ENCODE measurements at places on chromosomes 3 and 15. TPM values are rescaled to one million over a fixed set of nuclear protein-coding genes. Genes with fewer than 3 reads are reported as not detected.

Gene C2CD4A
- 1.8 TPM for total RNA-seq

GRCh38 chr3:86257955-86258641 lies 732.9 kb downstream of the VGLL3 start:
- DNase-seq, result no peak
- H3K36me3 ChIP-seq, result no peaks in the 10 kb centered on the region
- H3K4me3 ChIP-seq, result no peak overlapping the region
- H3K27ac ChIP-seq, result no peak overlapping the region

DNA sequence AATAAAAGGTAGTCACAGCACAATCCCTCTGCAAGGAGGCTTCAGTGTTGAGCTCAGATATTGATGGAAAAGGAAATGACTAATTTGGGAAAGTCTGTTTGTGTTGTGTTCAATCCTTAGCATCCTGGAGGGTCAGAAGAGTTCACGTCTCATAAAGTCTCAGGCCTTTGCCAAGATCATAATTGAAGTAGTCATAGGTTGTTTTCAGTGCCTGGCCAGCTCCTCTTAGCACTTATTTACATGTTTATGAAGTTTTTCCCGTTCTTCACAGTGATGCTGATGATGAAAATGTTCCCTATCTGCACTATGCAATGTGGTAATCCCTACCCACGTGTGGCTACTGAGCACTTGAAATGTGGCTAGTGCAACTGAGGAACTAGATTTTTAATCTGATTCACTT lies 61.6 kb upstream of the TGFBR2 start:
- no peak overlapping the region for H3K4me3 ChIP-seq
- peaks cover 23% of the 10 kb centered on the region for H3K4me1 ChIP-seq
- DNase-seq, result no peak
- no peaks in the 10 kb centered on the region for H3K36me3 ChIP-seq
- H3K27me3 ChIP-seq, result no peaks in the 10 kb centered on the region

- peak; percentile 64 for DNase-seq
- peak within 1 kb of the TSS; percentile 82 for H3K4me3 ChIP-seq
- no peaks in the 10 kb centered on the region for H3K36me3 ChIP-seq
- H3K27me3 ChIP-seq, result peaks cover 11% of the 10 kb centered on the region
- H3K4me1 ChIP-seq, result peaks cover 9% of the 10 kb centered on the region
- no peak within 1 kb of the TSS for H3K27ac ChIP-seq
These were observed at the start of gene ANKDD1A for GRCh38 chr15:64911311-64912186. Gene ANKDD1A, plus strand, starts transcription at chr15:64911902. Its CDS starts 29 bp downstream, at chr15:64911931.

- H3K36me3 ChIP-seq, result peaks cover 9% of the 10 kb centered on the region
- no peak overlapping the region for H3K4me3 ChIP-seq
- no peak for DNase-seq
- H3K27me3 ChIP-seq, result no peaks in the 10 kb centered on the region
- H3K4me1 ChIP-seq, result no peaks in the 10 kb centered on the region
These were observed 9.0 kb upstream of the GSK3B start for GRCh38 chr3:120103276-120103675.

Gene POC1A
- total RNA-seq, result 39.0 TPM

Gene VILL
- 12.5 TPM for total RNA-seq

- H3K27me3 ChIP-seq, result peaks cover 4% of the 10 kb centered on the region
- H3K27ac ChIP-seq, result no peak overlapping the region
- H3K4me1 ChIP-seq, result no peaks in the 10 kb centered on the region
- no peaks in the 10 kb centered on the region for H3K36me3 ChIP-seq
These were observed 185.3 kb downstream of the TJP1 start for GRCh38 chr15:29636921-29637320.

GRCh38 chr3:151398895-151399294 lies 14.3 kb upstream of the P2RY12 start:
- no peak overlapping the region for H3K27ac ChIP-seq
- H3K4me1 ChIP-seq, result no peaks in the 10 kb centered on the region
- no peaks in the 10 kb centered on the region for H3K36me3 ChIP-seq
- no peak for DNase-seq
- H3K4me3 ChIP-seq, result no peak overlapping the region

Gene CSPG4
- not detected for total RNA-seq

GRCh38 chr15:67133026-67133425 lies 67.6 kb downstream of the SMAD3 start:
- H3K4me1 ChIP-seq, result peaks cover 99% of the 10 kb centered on the region
- H3K4me3 ChIP-seq, result peak overlapping the region; percentile 95
- no peak for DNase-seq
- H3K27me3 ChIP-seq, result no peaks in the 10 kb centered on the region

Gene IL16
- 50.9 TPM for total RNA-seq

DNA sequence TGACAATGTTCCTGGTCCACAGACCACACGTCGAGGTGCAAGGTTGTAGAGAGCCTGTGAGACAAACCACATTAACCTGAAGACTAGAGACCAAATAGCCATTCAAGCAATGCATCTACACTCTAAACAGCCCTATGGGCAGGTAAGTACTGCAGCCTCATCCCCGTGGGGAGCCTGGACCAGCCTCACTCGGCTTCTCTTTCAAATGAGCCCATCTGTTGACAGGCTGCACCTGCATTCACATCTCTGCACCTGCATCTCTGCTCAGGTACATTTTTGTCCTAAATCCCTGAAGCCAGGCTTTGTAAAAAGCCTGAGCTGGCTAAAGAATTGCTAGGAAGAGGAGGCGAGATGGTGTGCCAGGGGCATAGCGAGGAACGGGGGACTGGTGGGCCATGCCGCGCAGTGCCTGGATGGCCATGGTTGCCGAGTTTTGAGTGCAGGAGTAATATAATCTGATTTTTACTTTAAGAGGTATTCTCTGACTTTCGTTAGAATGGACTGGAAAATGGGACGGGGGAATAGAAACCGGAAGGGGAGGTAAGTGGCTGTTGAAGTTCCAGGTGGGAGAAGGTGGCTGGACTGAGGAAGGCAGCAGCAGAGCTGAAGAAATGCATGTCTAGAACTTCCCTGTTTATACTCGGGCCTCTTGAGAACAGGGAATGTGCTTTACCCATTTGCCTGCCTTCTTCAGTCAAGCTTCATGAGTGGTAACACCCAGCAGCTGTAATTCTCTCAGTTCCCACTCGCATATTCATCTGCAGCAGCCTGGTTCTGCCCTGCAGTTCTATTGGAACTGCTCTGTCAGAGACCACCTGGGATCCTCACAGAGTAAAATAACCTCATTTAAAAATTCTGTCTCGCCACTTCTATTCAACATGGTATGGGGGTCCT lies 226.4 kb downstream of the OPA1 start:
- no peak for DNase-seq
- no peak overlapping the region for H3K4me3 ChIP-seq
- no peak overlapping the region for H3K27ac ChIP-seq
- H3K27me3 ChIP-seq, result peaks cover 23% of the 10 kb centered on the region
- H3K4me1 ChIP-seq, result no peaks in the 10 kb centered on the region

- H3K27me3 ChIP-seq, result peaks cover 18% of the 10 kb centered on the region
- H3K4me1 ChIP-seq, result peaks cover 16% of the 10 kb centered on the region
- no peak within 1 kb of the TSS for H3K27ac ChIP-seq
- H3K36me3 ChIP-seq, result no peaks in the 10 kb centered on the region
These were observed at the start of gene DAZL for GRCh38 chr3:16604887-16605602. Gene DAZL, minus strand, starts transcription at chr3:16605423. Its CDS starts 218 bp downstream, at chr3:16605205.

- H3K4me1 ChIP-seq, result peaks cover 7% of the 10 kb centered on the region
- no peaks in the 10 kb centered on the region for H3K27me3 ChIP-seq
- peaks cover 6% of the 10 kb centered on the region for H3K36me3 ChIP-seq
- DNase-seq, result no peak
These were observed 57.7 kb downstream of the PXYLP1 start for GRCh38 chr3:141289228-141289772.

- DNase-seq, result peak; percentile 65
- no peaks in the 10 kb centered on the region for H3K27me3 ChIP-seq
These were observed 29.5 kb upstream of the ZNF710 start for GRCh38 chr15:89971592-89971997.

Gene PAK2
- 99.9 TPM for total RNA-seq

DNA sequence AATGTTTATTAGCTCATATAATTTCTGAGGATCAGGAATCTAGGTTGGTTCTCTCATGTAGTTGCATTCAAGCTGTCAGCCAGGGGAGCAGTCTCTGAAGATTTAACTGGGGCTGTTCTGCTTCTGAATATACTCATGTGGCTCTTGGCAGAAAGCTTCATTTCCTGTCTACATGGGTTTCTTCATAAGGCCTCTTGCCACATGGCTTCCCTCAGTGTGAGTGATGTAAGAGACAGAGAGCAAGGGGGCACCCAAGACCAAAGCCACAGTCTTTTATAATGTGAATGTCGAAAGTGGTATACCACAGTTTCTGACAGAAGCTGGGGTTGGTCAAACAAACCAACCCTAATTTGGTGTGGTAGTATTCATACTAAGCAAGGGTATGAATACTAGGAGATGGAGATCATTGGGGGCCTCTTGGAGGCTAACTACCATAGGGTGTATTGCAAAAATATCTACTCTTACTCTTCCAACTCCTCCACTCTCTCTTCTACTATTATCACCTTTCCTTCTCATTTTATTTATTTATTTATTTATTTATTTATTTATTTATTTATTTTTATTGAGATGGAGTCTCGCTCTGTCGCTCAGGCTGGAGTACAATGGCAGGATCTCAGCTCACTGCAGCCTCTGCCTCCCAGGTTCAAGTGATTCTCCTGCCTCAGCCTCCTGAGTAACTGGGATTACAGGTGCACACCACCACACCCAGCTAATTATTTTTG lies 123.8 kb downstream of the B3GALNT1 start:
- DNase-seq, result peak; percentile 60
- H3K36me3 ChIP-seq, result peaks cover 9% of the 10 kb centered on the region
- peaks cover 15% of the 10 kb centered on the region for H3K4me1 ChIP-seq
- peaks cover 6% of the 10 kb centered on the region for H3K27me3 ChIP-seq
- peak overlapping the region; percentile 57 for H3K4me3 ChIP-seq

- no peaks in the 10 kb centered on the region for H3K36me3 ChIP-seq
- H3K4me1 ChIP-seq, result peaks cover 74% of the 10 kb centered on the region
- H3K4me3 ChIP-seq, result peak overlapping the region; percentile 71
- H3K27ac ChIP-seq, result peak overlapping the region; percentile 38
- peak; percentile 66 for DNase-seq
These were observed 73.0 kb downstream of the KLF13 start for GRCh38 chr15:31399544-31400171.

DNA sequence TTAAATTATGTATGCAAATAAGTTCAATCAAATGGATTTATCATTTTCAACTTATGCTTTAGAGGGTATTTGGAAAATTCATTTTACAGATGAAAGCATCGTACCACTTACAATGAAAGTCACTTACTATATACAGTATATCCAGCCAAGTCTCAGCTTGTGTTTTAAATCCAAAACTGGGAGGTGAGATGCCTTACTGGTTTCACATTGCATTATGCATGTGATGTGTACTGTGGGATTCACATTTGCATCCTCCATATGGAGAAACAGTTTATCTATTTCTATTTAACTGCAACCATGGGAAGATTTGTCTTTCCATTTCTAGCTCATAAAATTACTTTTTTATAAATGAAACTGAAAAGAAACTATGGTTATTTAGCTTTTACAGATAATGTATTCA lies 248.1 kb downstream of the CNTN3 start:
- no peak overlapping the region for H3K27ac ChIP-seq
- no peaks in the 10 kb centered on the region for H3K36me3 ChIP-seq
- no peak overlapping the region for H3K4me3 ChIP-seq
- no peaks in the 10 kb centered on the region for H3K27me3 ChIP-seq

GRCh38 chr3:107367353-107367752 lies 9.9 kb upstream of the CCDC54 start:
- peaks cover 5% of the 10 kb centered on the region for H3K27me3 ChIP-seq
- no peak overlapping the region for H3K4me3 ChIP-seq
- H3K36me3 ChIP-seq, result no peaks in the 10 kb centered on the region
- no peak for DNase-seq
- H3K4me1 ChIP-seq, result no peaks in the 10 kb centered on the region
- no peak overlapping the region for H3K27ac ChIP-seq

DNA sequence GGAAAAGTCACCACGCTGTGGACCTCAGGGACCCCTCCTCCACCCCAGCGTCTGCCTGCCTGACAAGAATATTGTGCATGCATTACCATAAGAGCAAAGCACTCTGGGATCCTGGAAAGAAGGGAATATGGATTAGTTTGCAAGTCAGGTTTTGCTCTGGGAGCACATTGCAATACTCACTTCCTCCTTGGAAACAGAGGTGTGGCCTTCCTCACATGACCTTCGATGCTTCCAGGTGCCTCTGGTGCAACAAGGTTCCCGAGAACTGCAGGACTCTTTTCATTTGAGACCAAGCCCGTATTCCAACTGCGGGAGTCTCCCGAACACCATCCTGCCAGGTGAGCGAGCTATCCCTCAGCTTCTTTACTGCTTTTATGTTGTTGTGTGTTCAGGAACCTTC lies 76.3 kb upstream of the BLM start:
- no peak overlapping the region for H3K27ac ChIP-seq
- H3K36me3 ChIP-seq, result peaks cover 23% of the 10 kb centered on the region

- no peaks in the 10 kb centered on the region for H3K27me3 ChIP-seq
- no peaks in the 10 kb centered on the region for H3K36me3 ChIP-seq
- H3K4me3 ChIP-seq, result no peak overlapping the region
- no peak for DNase-seq
- H3K4me1 ChIP-seq, result no peaks in the 10 kb centered on the region
These were observed 461.5 kb downstream of the TUSC7 start for GRCh38 chr3:117171124-117171523.

GRCh38 chr3:134757549-134758069 lies 37.5 kb upstream of the EPHB1 start:
- no peak overlapping the region for H3K27ac ChIP-seq
- H3K36me3 ChIP-seq, result no peaks in the 10 kb centered on the region
- H3K4me3 ChIP-seq, result no peak overlapping the region
- DNase-seq, result no peak

DNA sequence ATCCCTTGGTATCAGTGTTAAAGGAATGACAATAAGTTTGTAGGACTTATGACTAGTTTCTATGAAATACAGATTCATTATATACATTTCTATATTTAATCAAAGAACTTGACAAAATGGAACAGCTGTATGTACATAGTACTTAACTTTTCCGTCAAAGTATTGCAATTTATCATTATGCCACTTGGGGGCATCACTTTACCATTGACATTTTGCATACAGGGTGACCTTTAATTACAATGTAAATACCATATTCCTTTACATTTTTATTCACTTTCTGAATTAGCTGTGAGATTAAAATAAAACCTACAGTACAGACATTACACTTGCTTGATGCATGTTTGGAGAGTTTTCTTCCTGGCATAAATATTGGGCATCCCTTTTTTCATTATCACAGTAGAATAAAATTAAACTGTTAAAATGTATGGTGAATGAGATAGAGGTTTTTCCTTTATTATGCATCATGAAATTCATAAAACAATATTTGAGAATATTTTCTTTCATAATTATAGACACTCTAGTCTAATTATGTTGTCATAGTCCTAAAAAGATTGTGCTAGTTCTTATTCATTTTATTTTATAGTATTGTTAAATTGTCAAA lies 6.9 kb downstream of the NEK11 start:
- no peak overlapping the region for H3K4me3 ChIP-seq
- H3K4me1 ChIP-seq, result no peaks in the 10 kb centered on the region
- no peak overlapping the region for H3K27ac ChIP-seq
- H3K27me3 ChIP-seq, result no peaks in the 10 kb centered on the region
- peak; percentile 55 for DNase-seq

Measured in activated T-cell treated with anti-CD3 and anti-CD28 coated beads, Interleukin-2, amount 50 U/mL, for 72 hours (primary cell).